ENCODE measurements at places on chromosomes 6 and 20.

GRCh38 chr6:122323361-122323760 lies 76.1 kb upstream of the HSF2 start:
- no peak for DNase-seq

- no peak for DNase-seq
These were observed 357.6 kb upstream of the ID4 start for GRCh38 chr6:19479551-19479950.

- DNase-seq = no peak
These were observed 265.5 kb upstream of the EXOC2 start for GRCh38 chr6:958488-958887.

- DNase-seq = no peak
These were observed 236.8 kb upstream of the MAN1A1 start for GRCh38 chr6:119586250-119586882.

GRCh38 chr6:16965689-16966088 lies 136.2 kb upstream of the STMND1 start:
- DNase-seq = no peak

DNA sequence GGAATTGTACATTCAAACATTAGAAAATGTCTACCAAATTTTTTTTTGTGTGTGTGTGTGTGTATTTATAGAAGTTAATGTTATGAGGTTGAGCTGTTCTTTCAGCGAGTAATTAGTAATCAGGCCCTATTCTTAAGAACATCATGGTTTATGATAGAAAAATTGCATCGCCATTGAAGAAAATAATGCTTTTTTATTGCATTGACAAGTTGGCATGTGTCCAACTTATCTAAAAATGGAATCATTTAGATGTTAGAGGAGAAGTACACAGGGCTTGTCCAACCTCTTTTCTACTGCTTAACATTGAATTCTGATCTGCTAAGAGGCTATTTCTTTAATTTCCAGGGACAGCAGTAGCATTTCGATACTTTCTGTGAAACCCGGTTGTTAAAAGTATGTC lies 61.6 kb upstream of the ADGRG6 start:
- DNase-seq = no peak

GRCh38 chr6:126667728-126668127 lies 327.8 kb downstream of the CENPW start:
- DNase-seq = no peak

DNA sequence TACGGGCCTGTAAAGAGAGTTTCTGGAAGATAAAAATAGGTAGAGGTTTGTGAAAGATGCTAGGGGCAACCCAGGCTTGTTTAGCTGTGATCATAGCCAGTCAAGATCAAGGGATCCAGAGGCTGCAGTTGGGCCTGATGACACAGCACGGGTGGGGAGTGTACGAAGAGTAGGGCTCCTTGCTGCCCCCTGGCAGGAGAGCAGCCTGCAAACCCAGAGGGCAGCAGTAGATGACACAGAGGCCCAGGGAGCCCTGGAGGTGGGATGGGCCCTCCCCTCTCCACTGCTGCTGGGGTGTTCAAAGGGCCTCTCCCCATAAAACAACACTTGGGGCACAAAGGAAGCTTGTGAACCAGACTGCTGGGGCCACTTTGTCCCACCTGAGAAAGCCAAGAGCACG lies 47.2 kb downstream of the VEGFA start:
- DNase-seq = peak; percentile 9

DNA sequence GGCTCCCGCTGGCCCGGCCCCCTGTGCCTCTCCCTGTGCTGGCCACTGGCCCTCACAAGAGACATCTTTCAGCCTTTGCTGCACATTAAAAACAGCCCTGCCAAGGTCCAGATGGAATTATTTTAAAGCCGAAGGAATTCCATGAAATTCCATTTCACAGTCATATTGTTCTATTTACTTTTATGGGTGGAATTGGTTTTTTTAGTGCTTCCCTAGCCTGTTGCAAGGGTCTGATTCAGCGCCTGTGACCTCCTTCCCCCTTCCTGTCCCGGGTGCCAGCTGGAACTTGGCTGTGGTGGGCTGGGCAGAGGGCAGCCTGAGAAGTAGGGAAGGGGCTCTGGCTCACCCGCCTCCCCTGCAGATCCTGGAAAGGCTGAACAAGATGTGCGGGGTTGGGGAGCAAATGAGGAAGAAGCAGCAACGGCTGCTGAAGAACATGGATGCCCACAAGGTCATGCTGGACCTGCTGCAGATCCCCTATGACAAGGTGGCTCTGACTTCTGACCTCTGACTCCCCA lies 34.3 kb downstream of the UQCC2 start:
- DNase-seq = no peak

- no peak for DNase-seq
These were observed 35.9 kb upstream of the FAM135A start for GRCh38 chr6:70377372-70377771.

GRCh38 chr20:3757268-3757667 lies 10.3 kb downstream of the ADISSP start:
- no peak for DNase-seq

- no peak for DNase-seq
These were observed 2.4 kb upstream of the KCNK5 start for GRCh38 chr6:39231521-39232243.

All from activated CD4-positive, alpha-beta T cell treated with anti-CD3 and anti-CD28 coated beads, Interleukin-2, amount 50 U/mL, for 16 hours (primary cell).